ENCODE measurements at places on chromosomes 16 and 17.

DNA sequence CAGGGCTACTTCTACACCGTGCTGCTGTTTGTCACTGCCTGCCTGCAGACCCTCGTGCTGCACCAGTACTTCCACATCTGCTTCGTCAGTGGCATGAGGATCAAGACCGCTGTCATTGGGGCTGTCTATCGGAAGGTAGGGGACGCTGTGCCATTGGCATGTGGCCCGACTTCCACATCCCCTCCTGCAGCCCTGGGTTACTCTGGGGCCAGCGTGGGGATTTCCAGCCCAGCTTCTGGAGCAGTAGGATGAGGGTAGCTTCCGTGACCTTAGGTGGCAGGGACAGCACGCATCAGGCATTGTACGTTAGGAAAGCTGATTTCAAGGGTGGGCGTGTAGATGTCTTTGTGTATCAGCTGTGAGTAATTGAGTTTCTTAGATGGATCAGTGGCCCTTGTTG lies 96.5 kb downstream of the ABCC1 start:
- DNase-seq: no peak

DNA sequence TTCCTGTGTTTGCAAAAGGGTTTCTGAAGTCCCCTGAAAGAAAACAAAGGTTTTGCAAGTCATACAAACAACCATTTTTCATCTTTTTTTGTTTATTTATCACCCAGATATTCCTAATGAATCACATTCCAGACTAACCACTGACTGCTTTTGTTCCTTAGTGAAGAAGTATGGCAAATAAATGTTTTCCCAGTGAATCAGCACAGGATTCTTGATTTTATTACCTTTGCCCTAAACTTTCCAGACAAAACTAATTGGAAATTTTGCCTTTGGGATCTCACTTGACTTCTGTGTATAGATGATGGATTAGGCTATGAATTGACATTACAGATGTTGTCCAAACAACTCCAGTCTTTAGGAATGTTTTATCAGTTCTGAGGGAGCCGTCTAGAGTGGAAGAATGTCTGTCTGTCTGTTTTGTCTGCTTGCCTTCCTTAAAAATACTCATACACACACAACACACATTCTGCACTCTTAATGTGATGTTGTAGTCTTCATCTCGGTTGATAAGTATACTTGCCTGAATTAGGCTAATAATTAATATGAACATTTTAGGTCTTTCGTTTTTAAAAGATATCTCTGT lies 48.9 kb downstream of the VMP1 start:
- DNase-seq: no peak

- no peak for DNase-seq
These were observed 8.8 kb downstream of the NDEL1 start for GRCh38 chr17:8444494-8444893.

DNA sequence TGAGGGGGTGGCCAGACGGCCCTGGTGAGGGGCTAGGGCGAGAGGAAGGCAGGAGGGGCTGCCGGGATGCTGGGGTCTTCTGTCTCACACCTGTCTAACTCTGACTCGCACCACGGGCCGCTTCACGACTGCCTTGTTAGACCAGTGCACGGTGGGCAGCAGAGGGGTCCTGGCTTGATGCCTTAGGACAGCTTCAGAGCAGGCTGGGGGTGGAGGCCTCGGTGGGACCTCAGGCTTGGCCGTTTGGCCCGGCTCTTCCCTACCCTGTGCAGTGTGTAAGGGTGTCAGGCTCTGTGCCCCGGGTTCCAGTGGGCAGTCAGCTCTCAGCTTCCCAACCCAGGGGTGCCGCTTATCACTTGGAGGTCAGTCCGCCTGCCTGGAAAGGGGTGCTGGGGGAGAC lies 100.7 kb downstream of the OR1D5 start:
- no peak for DNase-seq

- no peak for DNase-seq
These were observed 9.0 kb downstream of the STAT5B start for GRCh38 chr17:42266918-42267766.

DNA sequence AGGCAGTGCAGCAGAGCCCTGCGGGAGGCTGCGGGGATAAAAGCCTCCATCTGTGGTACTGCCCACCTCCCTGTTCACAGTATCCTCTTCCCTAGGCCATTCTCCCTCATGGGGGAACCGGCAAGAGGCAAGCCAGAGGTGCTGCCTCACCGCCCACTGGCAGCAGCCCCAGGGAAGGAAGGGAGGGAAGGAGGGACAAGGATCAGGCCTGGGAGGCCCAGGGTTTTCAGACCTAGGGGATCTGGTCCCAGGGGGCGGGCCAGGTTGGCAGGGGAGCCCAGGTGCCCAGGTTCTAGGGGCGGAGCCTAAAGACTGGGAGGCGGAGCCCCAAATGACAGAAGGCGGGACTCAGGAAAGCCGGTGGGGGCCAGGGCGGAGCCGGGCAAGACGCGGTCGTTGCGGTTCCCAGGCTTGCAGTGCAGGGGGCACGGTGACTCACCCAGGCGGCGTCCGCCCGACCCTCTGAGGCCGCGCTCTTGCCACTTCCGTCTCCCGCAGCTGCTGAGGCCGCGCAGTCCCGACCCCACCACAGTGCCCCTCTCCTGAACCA lies 3.0 kb upstream of the MTMR4 start:
- no peak for DNase-seq

DNA sequence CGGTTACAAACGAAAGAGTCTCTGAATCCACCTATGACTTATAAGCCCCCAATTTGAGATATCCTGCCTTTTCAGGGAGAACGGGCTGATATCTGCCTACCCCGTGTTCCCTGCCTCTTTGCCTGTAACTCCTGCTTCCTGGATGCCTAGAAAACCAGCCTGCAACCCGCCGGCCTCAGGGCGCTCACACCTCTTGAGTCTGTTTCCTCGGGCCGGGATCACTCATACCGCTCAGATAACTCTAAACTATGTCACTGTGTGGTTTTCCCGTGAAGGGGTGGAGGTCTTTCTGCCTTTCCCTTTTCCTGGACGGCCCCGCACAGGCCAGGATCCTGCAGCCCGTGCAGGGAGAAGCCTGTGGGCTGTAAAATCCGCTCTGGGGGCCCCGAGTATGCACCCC lies 10.4 kb downstream of the RPUSD1 start:
- DNase-seq: no peak

- DNase-seq: no peak
These were observed 71.9 kb downstream of the AXIN2 start for GRCh38 chr17:65489413-65490155.

GRCh38 chr16:49681217-49681883 lies 174.6 kb downstream of the ZNF423 start:
- no peak for DNase-seq

- DNase-seq: no peak
These were observed 35.5 kb downstream of the PIPOX start for GRCh38 chr17:29078183-29079045.

DNA sequence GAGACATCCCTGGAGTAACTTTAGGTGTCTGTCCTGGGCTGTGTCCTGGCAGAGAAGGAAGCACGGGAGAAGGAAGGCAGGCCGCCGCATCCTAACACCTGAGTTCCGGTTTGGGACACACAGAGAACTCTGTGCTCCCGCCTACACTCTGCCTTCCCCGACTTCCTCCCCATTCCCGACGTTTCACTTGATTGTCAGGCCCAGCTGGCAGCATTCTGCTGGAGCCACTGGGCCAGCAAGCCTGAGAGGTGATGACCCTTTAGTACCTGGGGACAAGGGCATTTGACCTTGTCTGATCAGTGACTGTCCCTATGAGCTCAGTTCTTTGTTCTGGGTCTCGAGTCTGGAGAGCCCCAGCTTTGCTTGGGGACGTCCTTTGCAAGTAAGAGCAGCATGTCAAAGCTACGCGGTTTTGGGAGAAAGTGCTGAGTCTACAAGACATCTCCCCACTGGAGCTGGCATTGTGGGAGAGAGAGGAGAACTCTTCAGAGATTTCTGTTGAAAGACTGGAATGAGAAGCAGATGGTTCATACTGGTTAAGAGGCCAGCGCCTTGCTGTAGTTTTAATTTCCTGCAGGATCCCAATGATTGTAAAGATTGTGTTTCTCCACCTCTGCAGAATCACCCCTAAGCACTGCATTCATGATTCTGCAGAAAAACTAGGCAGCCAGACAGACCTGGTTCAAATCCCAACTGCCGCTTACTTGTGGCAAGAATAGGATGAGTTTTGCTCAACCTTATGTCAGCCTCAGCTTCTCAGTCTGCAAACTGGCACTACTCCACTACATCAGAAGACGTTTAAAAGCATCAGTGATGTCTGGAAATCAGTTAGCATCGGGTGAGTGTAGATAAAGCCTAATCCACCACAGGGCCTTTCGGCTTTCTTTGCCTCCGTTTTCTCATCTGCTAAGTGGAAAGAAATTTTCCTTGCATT lies 20.6 kb downstream of the ABAT start:
- no peak for DNase-seq

GRCh38 chr16:87608400-87608985 lies 6.2 kb downstream of the JPH3 start:
- no peak for DNase-seq

GRCh38 chr16:14017886-14018285 lies 53.2 kb upstream of the MRTFB start:
- DNase-seq: no peak

DNA sequence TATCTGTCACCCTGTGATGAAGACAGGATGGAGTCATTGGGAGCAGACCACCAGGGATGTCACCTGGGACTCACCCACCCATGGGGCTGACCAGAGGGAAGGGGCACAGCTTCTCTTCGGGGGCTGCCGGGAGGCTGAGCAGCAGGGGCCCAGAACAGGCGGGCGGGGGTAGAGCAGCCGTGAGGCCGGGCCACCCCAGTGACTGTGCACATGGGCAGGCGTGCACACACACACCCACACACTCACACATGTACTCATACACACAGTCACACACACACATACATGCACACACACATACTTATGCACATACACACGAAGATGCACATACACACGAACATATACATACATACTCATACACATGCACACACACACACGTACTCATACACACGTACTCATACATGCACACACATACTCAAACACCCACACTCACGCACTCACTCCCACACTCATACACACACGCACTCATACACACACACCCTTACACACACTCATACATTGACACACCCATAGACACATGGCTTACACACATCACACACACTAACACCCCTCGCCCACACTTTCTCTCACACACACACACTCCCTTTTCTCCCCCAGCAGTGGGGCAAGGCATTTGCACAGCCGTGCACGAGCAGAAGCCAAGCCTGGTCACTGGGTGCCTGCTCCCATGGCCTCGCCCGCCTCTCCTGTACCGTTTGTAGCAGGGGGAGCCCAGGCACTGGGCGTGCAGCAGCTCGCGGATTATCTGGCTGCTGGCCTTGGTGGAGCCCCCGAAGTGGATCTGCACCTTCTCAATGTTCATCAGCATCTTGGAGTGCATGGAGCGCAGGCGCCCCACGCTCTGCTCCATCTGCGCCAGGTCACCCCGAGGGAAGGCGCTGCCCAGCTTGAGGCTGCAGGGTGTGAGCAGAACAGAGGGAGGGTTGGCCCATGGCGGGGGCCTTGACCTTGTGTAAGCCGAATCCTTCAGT lies 12.4 kb downstream of the UBALD2 start:
- DNase-seq: no peak

DNA sequence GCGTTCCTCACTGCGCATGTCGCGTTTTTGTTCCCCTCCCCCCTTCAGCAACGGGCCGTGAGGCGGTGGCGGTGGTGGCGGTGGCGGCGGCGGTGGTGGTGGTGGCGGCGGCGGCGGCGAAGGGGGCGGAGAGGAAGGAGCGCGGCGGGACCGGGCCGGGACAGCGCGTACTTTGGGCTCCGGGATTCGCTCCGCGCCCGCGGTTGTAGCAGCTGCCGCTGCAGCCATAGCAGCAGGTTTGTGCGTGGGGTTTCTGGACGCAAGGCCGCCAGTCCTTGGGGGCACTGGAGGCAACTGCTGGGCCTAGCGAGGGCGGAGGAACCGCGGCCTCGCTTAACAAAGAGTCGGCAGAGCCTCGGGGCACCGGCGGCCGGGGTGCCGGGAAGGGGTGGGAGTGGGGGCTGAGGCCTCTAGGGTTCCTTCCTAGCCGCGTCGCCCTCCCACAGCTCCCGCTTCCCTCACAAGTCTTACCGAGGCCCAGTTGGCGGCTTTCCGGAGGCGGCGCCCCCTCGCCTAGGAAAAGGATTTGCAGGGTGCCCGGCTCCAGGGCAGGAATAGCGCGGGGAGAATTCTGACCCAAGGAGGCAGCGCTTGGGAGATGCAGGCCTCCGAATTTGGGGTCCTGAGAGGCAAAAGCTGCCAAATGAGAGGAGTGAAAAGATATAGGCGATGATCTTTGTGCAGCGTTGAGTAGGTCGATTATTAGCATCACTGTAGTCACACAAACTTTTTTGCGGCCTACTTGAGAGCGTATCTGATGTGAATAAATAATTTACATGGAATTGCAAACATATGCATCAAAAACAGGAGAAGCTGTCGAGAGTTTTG lies at the start of gene DDX42:
DDX42 (plus strand) TSS at position 30 of the 828 bp plus-strand sequence. CDS start 12,880 bp downstream, outside the sequence.
- DNase-seq: peak; percentile 40

DNA sequence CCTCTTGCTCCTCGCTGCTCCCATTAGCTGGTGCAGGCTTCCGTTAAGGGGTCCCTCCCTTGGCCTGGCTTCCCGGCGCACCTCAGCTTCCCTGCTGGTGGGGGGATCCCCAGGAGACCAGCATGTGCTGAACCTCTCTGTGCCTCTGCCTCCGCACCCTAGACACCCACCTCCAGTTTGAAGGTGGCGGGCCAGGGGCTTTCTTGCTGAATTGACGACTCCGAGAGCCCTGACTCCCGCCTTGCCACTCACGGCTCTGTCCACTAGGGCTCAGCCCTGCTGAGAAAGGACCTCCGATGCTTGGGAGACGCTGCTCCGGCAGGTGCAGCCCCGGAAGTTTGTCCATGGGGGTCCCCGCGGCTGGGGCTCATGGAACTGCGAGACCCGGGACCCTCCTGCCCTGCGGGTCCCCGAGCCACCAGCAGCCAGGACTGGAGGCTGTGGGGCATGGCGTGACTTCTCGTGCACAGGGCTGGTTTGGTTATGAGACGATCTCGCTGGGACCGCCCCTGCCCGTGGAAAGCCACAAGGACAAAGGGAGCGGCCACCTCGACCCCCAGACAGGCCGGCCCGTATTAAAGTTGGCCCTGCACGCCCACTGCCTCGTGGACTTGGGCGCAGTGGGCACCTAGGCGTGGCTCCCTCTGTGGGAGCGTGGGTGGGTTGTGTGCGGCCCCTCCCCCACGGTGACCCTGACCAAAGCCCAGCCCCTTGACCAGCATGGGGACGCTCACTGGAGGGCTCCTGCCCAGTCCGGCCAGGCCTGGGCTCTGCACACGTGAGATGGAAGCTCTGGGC lies 8.1 kb downstream of the CHMP6 start:
- no peak for DNase-seq

DNA sequence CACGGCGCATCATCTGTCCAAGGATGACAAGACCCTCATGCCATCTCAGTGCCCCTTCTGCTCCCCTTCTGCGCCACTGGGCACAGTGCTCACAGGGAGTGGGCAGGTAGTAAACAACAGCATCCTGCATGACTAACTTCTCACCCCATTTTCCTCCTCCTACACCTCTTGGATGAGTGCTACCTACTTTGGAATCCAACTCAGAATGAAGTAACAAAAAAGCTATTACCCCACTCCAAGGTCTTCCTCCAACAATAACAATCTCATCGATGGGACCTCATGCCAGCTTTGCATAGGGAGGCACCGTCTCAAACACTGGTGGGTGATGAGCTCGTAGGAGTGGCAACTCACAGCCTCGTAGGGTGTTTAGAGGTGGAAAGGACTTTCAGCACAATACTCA lies 98.6 kb upstream of the RCVRN start:
- DNase-seq: no peak

- no peak for DNase-seq
These were observed 4.6 kb downstream of the SEC14L5 start for GRCh38 chr16:4962716-4963115.

All from GM12892 (cell line).